Omental fat pad (tissue), 4 donors: ENCODE measurements at places on chromosomes 6 and 20. TPM values are rescaled to one million over a fixed set of nuclear protein-coding genes. Genes with fewer than 3 reads are reported as not detected.

SCRT2 gene
- total RNA-seq = not detected

RSPH9 gene
- not detected for total RNA-seq

SOX12 gene
- 2.9 TPM for total RNA-seq

MUC22 gene
- total RNA-seq = not detected

LST1 gene
- total RNA-seq = 34.2 TPM

DLK2 gene
- total RNA-seq = 1.5 TPM

RAET1E gene
- total RNA-seq = 1.4 TPM

ARHGAP40 gene
- not detected for total RNA-seq

ATP6V1G2 gene
- 2.6 TPM for total RNA-seq

GRCh38 chr6:167510648-167511047 is 185.8 kb downstream of the TTLL2 start:
- no peak for DNase-seq

- DNase-seq = no peak
These were observed 68.9 kb downstream of the CYP39A1 start for GRCh38 chr6:46583721-46584120.

GRCh38 chr6:70292193-70292592 is 10.7 kb downstream of the COL9A1 start:
- no peak for DNase-seq

GRCh38 chr6:45423824-45424450 is 46.2 kb upstream of the SUPT3H start:
- DNase-seq = no peak

DNA sequence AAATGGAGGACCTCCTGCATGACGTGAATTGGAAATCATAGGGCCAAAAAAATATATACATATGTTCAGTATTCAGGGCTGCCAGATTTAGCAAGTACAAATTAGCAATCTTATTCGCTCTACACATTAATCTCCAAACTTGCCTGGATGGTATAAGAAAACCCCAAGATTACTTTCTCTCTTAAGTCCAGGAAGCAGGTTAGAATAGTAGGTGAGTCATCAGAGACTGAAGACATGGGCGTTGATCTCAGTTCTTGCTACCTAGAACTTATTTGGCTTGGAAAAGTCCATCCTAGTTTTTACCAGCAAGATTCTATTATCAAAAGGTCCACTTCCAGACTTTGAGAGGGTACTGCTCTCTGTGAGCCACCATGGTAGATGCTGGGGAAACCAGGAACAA is 47.4 kb downstream of the GPR63 start:
- no peak for DNase-seq

DNA sequence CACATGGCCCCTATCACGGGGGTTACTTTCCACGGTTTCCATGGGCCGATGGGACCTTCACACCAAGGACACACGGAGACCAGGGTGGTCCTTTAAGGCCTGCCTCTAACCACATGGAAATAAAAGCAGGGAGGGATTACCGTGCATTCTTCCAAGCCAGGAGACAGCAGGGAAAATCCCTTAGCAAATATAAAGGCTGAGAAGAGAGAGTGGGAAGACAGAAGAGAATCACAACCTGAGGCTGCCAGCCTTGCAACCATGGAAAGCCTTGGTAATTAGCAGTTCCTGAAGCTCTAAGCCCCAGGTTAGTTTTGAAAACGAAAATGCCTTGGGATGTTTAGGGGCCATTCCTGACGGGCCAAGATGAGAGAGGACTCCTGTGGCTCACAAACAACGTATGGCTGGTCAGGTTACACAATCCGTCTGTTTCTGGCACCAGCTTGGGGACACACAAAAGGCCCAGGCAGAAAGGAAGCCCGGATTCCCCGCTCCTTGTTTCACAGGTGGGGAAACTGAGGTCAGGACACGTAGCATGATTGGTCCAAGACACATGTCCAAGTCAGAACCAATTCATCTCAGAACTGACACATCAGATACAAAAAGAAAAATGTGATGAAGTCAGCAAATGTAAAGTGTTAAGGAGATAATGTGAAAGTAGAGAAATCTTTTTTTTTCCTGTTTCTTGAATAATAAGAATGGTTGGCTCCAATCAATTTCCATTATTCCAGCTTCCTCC is 2.8 kb downstream of the PREX1 start:
- no peak for DNase-seq

DNA sequence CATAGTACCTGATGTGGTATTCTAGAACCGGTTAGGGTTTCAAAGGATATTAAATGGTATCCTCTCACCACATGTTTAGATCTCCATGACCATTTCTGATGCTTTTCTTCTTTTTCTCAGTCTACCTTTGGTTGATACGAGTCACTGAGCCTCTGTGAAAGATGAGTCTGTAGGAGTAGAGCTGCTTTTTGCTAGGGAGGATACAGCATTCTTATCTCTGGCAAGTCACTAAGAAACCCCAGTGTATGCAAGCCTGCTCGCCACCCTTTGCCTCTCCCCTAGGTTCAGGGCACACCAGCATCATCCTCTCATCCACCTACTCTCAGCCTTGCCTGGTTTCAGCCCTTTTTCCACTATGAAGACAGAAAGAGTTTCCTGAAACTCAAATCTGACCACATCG is 89.9 kb downstream of the MTFR2 start:
- DNase-seq = no peak

- no peak for DNase-seq
These were observed 237.2 kb downstream of the TFAP2A start for GRCh38 chr6:10177704-10178103.

GRCh38 chr6:112221981-112222852 is 32.1 kb downstream of the LAMA4 start:
- no peak for DNase-seq

DNA sequence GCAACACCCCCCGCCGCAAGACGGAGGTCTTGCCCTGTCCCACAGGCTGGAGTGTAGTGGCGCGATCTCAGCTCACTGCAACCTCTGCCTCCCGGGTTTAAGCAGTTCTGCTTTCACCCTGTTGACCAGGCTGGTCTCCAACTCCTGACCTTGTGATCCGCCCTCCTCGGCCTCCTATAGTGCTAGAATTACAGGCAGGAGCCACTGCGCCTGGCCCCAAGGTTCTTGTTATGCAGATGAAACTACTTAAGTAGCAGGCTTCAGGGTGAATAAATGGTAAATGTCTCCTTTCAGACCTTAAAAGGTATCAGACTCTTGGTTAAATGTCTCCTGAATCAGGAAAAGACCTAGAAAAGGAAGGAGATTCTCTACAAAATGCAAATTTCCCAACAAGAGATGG is 95.4 kb upstream of the TMEM181 start:
- DNase-seq = no peak
